ENCODE measurements at places on chromosomes 6 and 20. TPM values are rescaled to one million over a fixed set of nuclear protein-coding genes. Genes with fewer than 3 reads are reported as not detected.

GRCh38 chr6:45200510-45200909 is 127.6 kb upstream of the RUNX2 start:
- no peak for DNase-seq

The GINS1 gene
- total RNA-seq, result 1.4 TPM

DNA sequence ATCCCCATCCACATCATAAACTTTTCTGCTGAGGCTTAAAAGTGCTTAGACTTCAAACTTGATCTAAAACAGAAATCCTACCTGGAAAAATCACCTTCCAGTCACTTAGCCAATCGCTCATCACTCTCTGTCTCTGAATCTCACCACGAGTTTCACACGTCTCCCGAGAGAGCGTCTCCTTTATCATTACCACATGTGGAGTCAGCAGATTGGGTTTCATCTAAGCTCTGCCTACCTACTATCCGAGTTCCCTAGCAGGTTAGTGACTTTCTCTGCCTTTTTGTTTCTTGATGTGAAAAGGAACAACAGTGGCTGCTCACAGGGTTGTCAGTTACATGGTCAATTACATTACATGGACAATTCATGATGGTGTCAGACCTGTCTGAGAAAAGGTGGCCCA is 286.2 kb downstream of the ESR1 start:
- no peak for DNase-seq

- DNase-seq, result no peak
Observed at GRCh38 chr6:169165561-169166300, 87.9 kb downstream of the THBS2 start.

DNA sequence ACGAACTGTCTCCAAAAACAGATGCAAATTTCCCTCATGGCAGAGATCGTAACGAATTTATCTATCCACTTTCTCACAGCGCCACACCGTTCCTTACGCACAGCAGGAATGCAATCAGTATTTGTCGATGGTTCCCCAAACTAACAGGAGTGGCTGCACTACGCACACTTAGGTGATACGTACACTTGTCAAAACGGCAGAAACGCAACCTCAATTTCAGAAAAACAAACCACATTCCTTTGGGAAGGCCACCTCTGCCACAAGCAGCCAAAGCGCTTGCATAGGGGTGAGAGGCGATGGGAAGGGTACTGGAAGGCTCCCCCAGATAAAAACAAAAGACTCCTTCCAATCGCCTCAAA is 638 bp downstream of the MDN1 start:
- peak; percentile 61 for DNase-seq

DNA sequence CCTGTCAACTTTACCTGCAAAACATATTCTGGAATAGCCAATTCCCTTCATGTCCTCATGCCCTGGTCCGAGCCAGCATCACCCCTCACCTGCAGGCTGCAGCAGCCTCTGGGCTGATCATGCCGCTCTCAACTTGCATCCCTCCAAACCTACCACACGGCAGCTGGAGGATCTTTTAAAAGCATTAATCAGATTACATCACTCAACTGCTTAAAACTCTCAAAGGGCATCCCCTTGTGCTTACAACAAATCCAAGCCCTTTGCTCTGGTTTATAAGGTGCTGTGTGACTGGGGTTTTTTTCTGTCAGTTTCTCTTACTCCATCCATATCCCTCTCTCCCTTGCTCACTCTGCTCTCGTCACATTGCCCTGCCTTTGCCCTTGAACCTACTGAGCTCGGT is 24.0 kb downstream of the CD40 start:
- DNase-seq, result no peak

DNA sequence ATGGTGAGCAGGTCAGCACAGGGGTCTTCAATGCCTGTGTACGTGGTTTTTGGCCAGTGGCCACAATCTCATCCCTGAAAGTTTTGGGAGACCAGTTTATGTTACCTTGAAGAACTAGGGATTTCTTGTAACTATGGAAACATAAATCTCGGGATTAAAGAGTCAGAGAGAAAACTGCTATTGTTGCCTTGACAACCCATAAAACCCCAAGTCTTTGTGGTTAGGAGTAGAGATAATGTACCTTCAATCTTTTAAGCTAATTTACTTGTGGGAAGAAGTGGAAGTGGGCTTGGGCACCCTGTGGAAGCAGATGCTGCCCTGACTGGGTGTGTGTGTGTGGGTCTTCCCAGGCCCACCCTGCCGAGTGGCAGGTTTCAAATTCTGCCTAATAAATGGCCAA is 46.1 kb upstream of the ZNF831 start:
- no peak for DNase-seq

The MACROD2 gene
- total RNA-seq, result 1.6 TPM

GRCh38 chr6:120237221-120237620 is 887.7 kb upstream of the MAN1A1 start:
- no peak for DNase-seq

The HDGFL1 gene
- not detected for total RNA-seq

DNA sequence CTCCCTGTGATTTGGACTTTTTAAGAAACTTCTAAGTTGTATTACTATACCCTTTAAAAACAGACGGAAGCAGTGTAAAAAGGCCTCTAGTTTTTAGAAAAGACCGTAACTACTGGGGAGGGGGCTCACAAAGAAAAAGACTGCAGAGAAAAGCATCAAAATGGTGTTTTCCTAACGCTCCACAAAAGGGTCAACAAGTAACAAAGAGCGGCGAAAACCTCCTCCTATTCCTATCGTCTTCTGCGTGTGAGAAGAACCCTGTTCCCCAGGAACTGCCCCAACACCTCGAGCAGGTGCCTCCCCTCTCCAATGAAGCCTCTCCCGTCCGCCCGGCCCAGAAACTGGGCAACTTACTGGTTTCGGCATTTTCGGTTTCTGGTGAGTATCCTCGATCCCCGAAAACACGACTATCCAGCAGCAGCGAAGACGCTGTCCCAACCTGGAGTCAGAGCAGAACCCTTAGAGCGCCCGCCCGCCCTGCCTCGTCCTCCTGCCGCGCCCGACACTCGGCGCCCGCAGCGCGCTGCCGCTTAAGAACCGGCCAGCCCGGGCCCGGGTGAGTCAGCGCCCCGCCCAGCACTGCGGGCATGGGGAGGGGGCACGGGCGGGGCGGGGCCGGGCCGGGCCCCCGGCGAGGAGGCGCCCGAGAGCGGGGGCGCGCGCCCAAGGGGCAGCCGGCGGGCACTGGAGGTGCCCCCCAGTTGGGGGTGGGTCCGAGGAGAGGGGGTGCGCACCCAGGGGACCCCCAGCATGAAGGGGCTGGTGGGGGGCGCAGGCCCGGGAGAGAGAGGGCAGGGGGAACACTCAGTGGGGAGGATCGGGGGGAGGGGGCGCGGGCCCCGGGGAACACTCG is 1.2 kb downstream of the EZR start:
- DNase-seq, result no peak

- no peak for DNase-seq
Observed at GRCh38 chr6:51562198-51562597, 525.2 kb downstream of the PKHD1 start.

The ZNF831 gene
- not detected for total RNA-seq

The SGK2 gene
- total RNA-seq, result 0.38 TPM

The GNL1 gene
- 35.2 TPM for total RNA-seq

- no peak for DNase-seq
Observed at GRCh38 chr6:1526398-1527072, 83.2 kb upstream of the FOXC1 start.

The GPX5 gene
- total RNA-seq, result not detected

The CD24 gene
- total RNA-seq, result 1,344 TPM

GRCh38 chr20:57006411-57007170 is 259.9 kb downstream of the BMP7 start:
- DNase-seq, result no peak

Data from bronchial epithelial cell (primary cell).